ENCODE measurements at places on chromosomes 12 and 14. TPM values are rescaled to one million over a fixed set of nuclear protein-coding genes. Genes with fewer than 3 reads are reported as not detected.
A peak's percentile ranks its signal among the peaks of the same experiment; 100 is the strongest.

CATSPERB gene
- total RNA-seq = 0.46 TPM

COQ6 gene
- total RNA-seq = 17.2 TPM

RTL1 gene
- not detected for total RNA-seq

ACSM4 gene
- not detected for total RNA-seq

STON2 gene
- total RNA-seq = not detected

PKP2 gene
- total RNA-seq = 0.11 TPM

LBHD2 gene
- not detected for total RNA-seq

KCNH3 gene
- 2.9 TPM for total RNA-seq

MYF6 gene
- total RNA-seq = not detected

CSRNP2 gene
- 28.3 TPM for total RNA-seq

- DNase-seq = no peak
Measured at GRCh38 chr12:19450362-19450761, 11.1 kb downstream of the AEBP2 start.

- no peak for DNase-seq
Measured at GRCh38 chr12:5520831-5521230, 88.9 kb downstream of the NTF3 start.

GRCh38 chr12:111976291-111976690 is 36.7 kb downstream of the TMEM116 start:
- no peak for DNase-seq

- DNase-seq = no peak
Measured at GRCh38 chr14:36362648-36363047, 42.2 kb upstream of the MBIP start.

- DNase-seq = no peak
Measured at GRCh38 chr12:5720381-5721005, 224.6 kb downstream of the ANO2 start.

DNA sequence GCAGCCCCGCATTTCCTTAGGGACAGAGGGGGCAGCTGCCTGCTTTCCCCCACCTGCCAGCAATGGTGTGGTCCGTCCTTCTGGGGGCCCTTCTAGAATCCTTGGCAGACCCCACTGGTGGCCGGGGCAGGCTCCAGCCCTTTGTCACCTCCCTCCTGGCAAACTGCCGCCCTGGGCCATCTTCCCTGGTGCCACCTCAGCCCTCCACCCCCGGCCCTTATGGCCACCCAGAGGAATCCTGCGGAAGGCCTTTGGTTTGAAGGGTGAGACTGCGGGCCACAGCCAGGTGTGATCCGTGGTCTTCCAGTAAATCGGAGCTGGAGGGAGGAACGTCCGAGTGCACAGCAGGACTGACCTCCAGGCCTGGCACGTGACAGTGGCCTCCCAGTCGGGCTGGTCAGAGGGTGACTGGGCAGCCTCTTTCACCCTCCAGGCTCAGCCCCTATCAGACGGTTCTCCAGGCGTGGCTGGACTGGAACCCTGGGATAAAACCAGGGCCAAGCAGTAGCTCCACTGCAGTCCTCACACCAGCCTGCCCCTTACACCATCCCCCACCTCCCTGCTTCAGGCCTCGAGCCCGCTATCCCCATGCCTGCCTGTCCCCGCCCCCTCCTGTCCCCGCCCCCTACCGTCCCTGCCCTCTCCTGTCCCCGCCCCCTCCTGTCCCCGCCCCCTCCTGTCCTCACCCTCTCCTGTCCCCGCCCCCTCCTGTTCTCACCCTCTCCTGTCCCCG is 12.4 kb downstream of the FBRSL1 start:
- no peak for DNase-seq

DNA sequence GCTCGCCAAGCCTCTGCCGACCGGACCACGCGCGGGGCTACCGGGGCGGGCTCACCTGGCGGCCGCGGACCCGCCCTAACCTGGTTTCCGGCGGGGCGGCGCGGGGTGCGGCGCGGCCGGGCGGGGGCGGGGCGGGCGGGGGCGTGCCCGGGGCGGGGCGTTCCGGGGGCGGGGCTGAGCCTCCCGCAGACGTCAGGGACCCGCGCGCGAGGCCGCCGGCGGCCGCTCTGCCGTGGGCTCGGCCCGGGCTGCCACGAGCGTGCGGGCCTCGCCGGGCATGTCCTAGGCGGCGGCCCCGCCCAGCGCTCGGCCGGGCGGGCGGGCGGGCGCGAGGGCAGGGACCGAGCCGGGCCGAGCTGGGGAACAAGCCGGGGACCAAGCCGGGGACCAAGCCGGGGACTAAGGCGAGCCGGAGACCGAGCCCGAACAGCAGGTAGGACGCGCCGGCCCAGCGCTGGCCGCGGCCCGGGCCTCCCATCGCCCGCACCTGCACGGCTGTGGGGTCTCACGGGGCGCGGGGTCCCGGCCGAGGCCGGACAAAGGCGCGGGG is at the start of gene CEP170B:
TSS of gene CEP170B (plus strand) at position 188 of the 550 bp plus-strand sequence. CDS start 3,183 bp downstream, outside the sequence.
- peak; percentile 36 for DNase-seq

DNA sequence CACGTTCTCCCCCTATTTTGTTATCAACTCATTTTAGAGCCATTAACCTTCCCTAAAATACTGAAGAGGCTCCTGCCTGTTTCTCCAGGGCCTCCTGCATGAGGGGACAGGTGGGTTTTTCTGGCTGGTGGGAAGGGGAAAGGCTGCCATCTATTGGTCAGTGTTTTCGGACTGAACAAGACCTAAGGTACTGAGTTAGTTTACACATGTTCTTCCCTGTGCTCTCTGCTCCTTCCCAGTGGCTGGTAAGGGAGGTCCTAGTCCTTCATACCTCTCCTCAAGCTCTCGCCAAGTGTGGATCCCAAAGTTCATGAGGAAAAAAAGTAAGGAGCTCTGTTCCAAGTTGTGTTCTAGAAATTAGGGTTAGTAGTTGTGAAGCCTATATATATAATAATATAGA is 357.5 kb downstream of the FSCB start:
- DNase-seq = no peak

GRCh38 chr12:132710043-132710404 is 618 bp upstream of the PGAM5 start:
- DNase-seq = no peak

DNA sequence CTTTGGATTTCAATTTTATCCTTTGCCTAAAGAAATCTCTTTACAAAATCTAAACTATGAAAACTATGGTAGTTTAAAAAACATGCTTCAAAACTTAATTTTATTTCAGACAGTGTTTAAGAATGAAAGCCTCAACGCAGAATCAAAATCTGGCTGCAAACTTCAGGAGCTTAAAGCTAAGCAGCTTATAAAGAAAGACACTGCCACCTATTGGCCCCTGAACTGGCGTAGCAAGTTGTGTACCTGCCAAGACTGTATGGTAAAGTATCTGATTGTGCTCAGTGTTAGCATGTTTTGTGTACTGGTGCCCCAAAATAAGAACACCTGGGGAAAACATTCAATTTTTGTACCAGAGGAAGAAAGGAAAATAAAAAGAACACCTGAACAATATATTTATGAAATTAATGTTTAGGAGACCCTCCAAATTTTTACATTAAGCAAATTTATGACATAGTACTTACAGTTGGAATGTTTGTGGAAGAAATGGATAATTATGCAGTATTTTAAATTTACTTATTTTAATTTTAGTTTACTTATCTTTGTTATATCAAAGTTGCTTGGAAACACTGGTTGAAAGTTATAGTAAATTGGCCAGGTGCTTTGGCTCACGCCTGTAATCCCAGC is 12.2 kb downstream of the UBR7 start:
- no peak for DNase-seq

DNA sequence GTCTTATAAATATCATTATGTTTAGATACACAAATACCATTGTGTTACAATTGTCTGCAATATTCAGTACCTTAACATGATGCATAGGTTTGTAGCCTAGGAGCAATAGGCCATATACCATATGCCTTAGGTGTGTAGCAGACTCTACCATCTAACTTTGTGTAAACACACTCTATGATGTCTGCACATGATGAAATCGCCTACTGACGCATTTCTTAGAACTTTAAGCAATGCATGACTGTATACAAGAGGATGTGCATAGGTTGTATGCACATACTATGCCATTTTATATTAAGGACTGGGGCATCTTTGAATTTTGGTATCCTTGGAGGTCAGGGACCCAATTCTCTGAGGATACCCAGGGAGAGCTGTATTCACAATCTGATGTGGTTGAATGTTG is 10.1 kb upstream of the BTG1 start:
- DNase-seq = no peak

DNA sequence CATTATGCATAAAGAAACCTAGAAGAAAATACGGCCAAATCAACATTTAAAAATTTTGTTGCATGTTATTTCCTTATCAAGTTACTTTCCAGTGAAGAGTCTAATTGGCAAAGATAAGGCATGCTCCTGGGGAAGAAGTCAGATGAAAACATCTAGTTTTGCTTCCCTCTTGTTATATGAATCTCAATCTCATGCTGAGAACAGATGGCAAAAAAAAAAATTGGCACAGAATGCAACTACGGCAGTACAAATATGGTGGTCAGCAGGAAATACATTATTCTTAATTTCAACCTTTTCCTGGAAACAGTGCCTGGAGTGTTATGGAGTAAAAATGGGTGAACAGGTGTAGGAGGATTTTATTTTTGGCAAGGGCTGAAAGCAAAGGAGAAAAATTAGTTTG is 32.8 kb downstream of the HECTD4 start:
- no peak for DNase-seq

Data from activated T-helper 2 cell treated with anti-CD3 and anti-CD28 coated beads, Interferon-gamma antibody, Interleukin-2, Interleukin-4, amounts not matched to agents 10 μg/mL and 5 μg/mL and 100 μg/mL, durations not matched to agents 14 hours and 24 hours and 36 hours (primary cell).